ENCODE measurements at places on chromosomes 1 and 21.

DNA sequence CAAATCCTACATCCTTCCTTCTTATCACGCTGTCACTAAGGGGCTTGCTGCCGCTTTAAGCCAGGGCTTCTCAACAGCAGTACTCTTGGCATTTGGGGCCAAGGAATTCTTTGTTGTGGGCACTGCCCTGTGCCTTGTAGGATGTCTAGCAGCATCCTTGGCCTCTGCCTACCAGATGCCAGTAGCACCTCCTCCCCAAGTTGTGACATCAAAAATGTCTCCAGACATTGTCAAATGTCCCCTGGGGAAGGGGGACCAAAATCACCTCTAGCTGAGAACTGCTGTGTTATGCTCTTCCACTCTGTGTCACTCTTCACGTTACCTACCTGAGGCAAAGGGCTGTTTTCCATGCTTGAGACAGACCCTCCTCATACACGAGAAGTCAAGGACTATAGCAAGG, 400.3 kb upstream of the POU3F1 start:
- no peaks in the 10 kb centered on the region for H3K36me3 ChIP-seq
- DNase-seq = no peak
- H3K4me3 ChIP-seq = no peak overlapping the region
- H3K4me1 ChIP-seq = peaks cover 3% of the 10 kb centered on the region
- H3K27me3 ChIP-seq = no peaks in the 10 kb centered on the region

- H3K27me3 ChIP-seq = no peaks in the 10 kb centered on the region
- H3K4me1 ChIP-seq = no peaks in the 10 kb centered on the region
- no peaks in the 10 kb centered on the region for H3K36me3 ChIP-seq
- no peak overlapping the region for H3K4me3 ChIP-seq
- DNase-seq = no peak
Measured at GRCh38 chr1:222182641-222183040, 365.3 kb downstream of the HHIPL2 start.

GRCh38 chr1:72568113-72568512, 285.8 kb upstream of the NEGR1 start:
- no peak overlapping the region for H3K4me3 ChIP-seq
- no peaks in the 10 kb centered on the region for H3K36me3 ChIP-seq
- no peaks in the 10 kb centered on the region for H3K27me3 ChIP-seq
- H3K27ac ChIP-seq = no peak overlapping the region
- DNase-seq = peak; percentile 63

DNA sequence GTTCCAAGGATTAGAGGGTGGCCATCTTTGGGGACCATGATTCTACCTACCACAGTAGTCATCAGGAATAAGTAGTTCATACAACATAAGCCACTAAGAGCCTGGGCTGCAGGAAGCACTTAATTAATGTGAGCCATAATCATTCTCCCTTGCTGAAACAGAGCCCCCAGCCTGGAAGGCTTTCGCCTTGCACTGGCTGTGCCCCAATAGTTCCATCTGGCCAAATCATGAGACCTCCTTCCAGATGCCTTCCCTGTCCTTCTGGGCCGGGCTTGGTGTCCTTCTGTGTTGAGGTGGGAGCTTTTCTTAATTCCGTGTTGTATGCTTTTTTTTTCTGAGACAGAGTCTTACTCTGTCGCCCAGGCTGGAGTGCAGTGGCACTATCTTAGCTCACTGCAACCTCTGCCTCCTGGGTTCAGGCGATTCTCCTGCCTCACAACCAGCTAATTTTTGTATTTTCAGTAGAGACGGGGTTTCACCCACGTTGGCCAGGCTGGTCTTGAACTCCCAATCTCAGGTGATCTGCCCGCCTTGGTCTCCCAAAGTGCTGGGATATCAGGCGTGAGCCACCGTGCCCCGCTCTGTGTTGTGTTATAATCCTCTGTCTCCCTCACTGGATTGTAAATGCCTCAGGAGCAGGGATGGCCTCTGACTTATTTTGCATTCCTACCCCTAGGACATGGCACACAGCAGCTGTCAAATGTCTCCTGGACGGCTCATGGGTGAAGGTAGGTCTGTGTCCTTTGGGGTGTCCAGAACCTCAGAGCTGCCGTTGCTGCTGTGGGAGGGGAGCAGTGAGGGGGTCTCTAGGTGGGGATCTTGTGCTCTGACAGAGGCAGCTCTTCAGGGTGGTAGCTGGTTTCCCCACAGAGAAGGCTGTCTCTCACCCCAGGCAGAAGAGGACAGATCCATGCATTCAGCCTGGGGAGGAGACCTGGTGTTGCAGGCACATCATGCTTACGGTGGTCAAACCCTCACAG, 10.1 kb downstream of the GNG4 start:
- no peaks in the 10 kb centered on the region for H3K27me3 ChIP-seq
- DNase-seq = no peak
- no peak overlapping the region for H3K27ac ChIP-seq

- no peaks in the 10 kb centered on the region for H3K36me3 ChIP-seq
- peaks cover 5% of the 10 kb centered on the region for H3K4me1 ChIP-seq
- no peaks in the 10 kb centered on the region for H3K27me3 ChIP-seq
- no peak within 1 kb of the TSS for H3K4me3 ChIP-seq
- H3K27ac ChIP-seq = no peak within 1 kb of the TSS
Measured at GRCh38 chr1:117001254-117001927, at the start of gene CD101. Gene CD101 (plus strand): TSS chr1:117001760. CDS start chr1:117001818, 58 bp downstream.

- H3K36me3 ChIP-seq = no peaks in the 10 kb centered on the region
- no peaks in the 10 kb centered on the region for H3K27me3 ChIP-seq
- no peaks in the 10 kb centered on the region for H3K4me1 ChIP-seq
- DNase-seq = no peak
- H3K27ac ChIP-seq = no peak overlapping the region
- H3K4me3 ChIP-seq = no peak overlapping the region
Measured at GRCh38 chr1:119219711-119220110, 79.3 kb upstream of the WARS2 start.

GRCh38 chr1:96049759-96050409, 671.7 kb upstream of the PTBP2 start:
- no peaks in the 10 kb centered on the region for H3K36me3 ChIP-seq
- DNase-seq = no peak
- H3K4me3 ChIP-seq = no peak overlapping the region
- no peaks in the 10 kb centered on the region for H3K4me1 ChIP-seq
- H3K27me3 ChIP-seq = no peaks in the 10 kb centered on the region

GRCh38 chr1:39205102-39205780, 746 bp downstream of the MACF1 start:
- H3K4me1 ChIP-seq = peaks cover 15% of the 10 kb centered on the region
- no peaks in the 10 kb centered on the region for H3K36me3 ChIP-seq
- H3K27me3 ChIP-seq = no peaks in the 10 kb centered on the region
- DNase-seq = peak; percentile 84
- peak overlapping the region; percentile 77 for H3K27ac ChIP-seq

DNA sequence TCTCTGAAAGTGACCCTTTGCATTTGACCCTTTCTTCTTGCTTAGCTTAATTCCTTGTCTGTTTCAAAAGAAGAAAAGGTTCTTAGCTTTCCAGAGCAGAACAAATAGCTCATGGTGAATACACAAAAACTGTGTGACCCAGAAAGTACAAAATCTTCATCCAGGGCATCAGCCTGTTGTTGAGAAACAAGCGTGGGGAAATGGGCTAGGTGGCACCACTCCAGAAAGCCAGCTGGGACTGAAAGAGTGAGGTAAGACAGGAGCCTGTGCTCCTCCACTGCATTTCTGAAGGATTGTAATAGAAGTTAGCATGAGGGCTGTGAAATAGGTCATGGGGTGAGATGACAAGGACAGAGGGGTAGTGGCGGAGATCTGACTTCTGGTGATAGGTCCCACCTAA, 45.8 kb downstream of the CYP2J2 start:
- H3K36me3 ChIP-seq = no peaks in the 10 kb centered on the region
- no peaks in the 10 kb centered on the region for H3K27me3 ChIP-seq
- no peak for DNase-seq
- H3K4me1 ChIP-seq = no peaks in the 10 kb centered on the region

DNA sequence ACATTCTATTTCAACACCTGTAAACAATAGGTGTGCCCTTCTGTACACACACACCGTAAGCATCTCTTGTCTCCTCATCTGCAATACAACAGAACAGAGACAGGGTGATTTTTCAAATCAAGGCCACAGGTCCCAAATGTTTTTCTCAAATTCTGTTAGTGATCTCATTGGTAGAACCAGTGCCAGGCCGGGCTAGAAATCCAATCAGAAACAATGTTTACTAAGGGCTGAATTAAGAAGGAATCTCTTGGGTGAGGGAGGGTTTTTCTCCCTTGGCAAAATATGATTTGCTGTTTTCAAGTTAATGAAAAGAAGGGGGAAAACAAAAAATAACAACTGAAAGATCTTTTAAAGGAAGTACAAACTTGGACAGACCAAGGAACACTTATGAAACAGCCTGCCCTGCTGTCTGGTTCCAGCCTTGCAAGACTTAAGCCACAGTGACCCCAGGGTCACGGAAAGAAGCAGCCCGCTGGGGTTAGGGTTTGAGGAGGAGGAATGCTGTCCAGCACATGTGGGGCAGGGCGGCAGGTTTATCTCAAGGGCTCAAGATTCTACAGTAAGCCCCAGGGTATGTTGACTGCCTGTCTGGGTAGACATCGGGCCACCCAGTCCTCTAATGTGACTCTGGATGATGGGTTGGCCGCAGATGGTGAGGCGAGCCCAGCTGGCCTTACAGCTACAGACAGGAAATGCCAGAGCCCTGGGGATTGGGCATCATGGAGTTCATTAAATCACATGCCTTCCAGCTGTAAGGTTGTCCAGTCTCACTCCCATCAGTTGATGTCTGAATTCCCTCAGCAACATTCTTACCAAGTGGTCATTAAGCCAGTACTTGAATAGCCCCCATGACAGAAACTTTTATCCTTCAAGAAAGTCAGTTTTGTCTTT, 73.3 kb upstream of the SLC44A3 start:
- no peaks in the 10 kb centered on the region for H3K27me3 ChIP-seq

- no peaks in the 10 kb centered on the region for H3K4me1 ChIP-seq
- H3K27me3 ChIP-seq = no peaks in the 10 kb centered on the region
- no peak overlapping the region for H3K27ac ChIP-seq
- DNase-seq = peak; percentile 3
- no peak overlapping the region for H3K4me3 ChIP-seq
Measured at GRCh38 chr1:29649189-29650040, 413.1 kb downstream of the PTPRU start.

DNA sequence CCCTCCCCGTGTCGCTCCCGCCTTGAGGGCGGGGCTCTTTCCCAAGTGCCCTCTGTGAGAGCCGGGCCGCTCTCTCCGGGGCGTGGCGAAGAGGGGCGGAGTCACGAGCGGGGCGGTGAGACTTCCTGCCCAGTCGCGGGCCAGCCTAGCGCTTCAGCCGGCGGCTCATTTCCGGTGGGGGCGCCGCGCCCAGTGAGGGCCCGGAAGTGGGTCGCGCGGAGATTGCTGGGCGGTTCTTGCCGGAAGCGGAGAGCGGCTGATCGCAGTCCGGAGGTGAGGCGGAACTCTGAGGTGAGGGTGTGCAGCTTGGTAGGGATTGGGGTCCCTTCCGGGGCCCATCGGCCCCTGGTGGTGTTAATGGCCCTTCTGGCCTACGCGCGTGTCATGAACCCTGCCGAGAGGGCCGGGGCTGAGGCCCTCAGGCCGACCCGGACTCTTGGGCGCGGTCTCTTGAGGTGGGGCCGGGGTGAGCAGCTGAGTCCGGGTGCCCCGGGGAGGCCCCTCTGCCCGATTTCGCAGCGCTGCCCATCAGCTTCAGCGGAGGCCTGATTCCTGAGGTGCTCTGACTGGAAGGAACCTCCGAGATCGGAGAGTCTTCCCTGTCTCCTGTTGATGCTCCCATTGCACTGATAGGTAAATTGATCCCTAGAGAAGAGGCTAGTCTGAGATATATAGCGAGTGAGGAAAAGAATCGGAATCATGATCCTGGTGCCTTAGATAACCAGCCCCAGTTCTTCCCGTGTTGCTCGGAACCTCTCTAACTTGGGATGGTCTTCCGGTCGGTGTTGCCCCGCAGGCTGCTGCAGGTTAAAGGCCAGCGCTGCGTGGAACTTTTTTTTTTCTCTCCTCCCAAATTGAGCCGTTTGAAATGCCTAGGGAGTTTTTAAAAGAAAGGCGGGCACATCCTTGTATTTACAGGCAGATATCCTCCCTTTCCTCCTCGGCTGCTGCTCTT, at the start of gene CAP1:
CAP1 (plus strand) TSS at position 219 of the 955 bp plus-strand sequence. CDS start 18,618 bp downstream, outside the sequence.
- no peaks in the 10 kb centered on the region for H3K27me3 ChIP-seq
- peak; percentile 99 for DNase-seq

GRCh38 chr1:208747979-208748378, 503.8 kb upstream of the PLXNA2 start:
- DNase-seq = no peak
- no peak overlapping the region for H3K27ac ChIP-seq
- H3K27me3 ChIP-seq = no peaks in the 10 kb centered on the region
- no peak overlapping the region for H3K4me3 ChIP-seq
- H3K4me1 ChIP-seq = no peaks in the 10 kb centered on the region
- H3K36me3 ChIP-seq = no peaks in the 10 kb centered on the region

DNA sequence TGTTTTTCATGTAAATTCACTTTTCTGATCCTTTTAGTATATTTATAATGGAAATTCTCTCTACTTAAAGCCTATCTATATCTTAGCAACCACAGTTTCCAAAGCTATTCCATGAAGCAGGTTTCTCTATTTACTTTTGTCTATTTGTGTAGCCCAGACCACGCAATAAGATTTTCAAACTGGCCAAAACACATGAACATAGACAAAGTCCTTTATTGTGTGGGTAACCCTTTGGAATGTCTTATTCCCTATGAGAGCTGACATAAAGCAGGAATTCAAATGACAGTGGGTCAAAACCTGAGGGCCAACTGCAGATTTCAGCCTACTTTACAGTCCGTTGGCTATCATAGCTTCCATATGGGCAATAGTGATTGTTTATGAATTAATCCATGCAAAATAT, 252.6 kb downstream of the LTN1 start:
- no peak overlapping the region for H3K27ac ChIP-seq

DNA sequence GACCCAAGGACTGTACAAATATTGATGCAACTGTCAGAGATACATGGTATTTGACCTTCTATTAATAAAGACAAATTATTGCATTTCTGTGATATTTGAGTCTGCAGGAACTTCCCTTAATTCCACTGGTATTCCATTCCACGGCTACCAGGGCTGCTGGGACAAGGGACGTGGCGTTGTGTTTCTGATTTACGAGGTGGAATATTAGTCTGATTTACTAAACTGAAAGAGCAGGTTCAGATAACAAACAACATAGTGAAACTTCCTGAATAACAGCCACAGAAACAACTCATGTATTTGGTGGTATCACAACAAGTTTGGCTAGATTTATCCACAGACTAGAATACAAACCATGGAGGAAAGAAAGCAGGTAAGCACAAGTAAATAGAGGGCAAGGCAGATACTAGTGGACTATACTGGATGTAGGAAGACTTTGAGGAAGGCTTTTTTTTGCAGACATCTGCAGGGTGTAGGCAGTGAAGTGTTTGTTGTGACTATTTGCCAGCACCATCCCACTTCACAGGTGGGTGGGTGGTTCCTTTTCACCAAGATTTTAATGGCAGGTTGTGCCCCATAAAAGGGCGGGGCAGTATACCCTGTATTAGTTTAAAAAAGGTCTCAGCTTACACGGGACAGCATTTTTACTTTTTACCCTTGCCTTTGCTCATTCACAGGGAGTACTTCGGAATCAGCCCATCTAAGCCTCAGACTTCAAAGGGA, 100.4 kb downstream of the FGGY start:
- no peak overlapping the region for H3K4me3 ChIP-seq
- DNase-seq = no peak
- peaks cover 2% of the 10 kb centered on the region for H3K4me1 ChIP-seq
- no peak overlapping the region for H3K27ac ChIP-seq

GRCh38 chr1:1274299-1274930, 761 bp upstream of the UBE2J2 start:
- no peak for DNase-seq

GRCh38 chr1:30532621-30533020, 190.8 kb downstream of the MATN1 start:
- H3K36me3 ChIP-seq = no peaks in the 10 kb centered on the region
- no peak overlapping the region for H3K27ac ChIP-seq
- no peaks in the 10 kb centered on the region for H3K4me1 ChIP-seq

- H3K27me3 ChIP-seq = no peaks in the 10 kb centered on the region
- no peaks in the 10 kb centered on the region for H3K36me3 ChIP-seq
- no peak overlapping the region for H3K4me3 ChIP-seq
- H3K27ac ChIP-seq = peak overlapping the region; percentile 82
- peak; percentile 90 for DNase-seq
- peaks cover 9% of the 10 kb centered on the region for H3K4me1 ChIP-seq
Measured at GRCh38 chr1:175129997-175130648, 62.5 kb downstream of the KIAA0040 start.

All from mesendoderm (in vitro differentiated cells).